ENCODE measurements at places on chromosomes 11 and 22. TPM values are rescaled to one million over a fixed set of nuclear protein-coding genes. Genes with fewer than 3 reads are reported as not detected.
A peak's percentile ranks its signal among the peaks of the same experiment; 100 is the strongest.

DNA sequence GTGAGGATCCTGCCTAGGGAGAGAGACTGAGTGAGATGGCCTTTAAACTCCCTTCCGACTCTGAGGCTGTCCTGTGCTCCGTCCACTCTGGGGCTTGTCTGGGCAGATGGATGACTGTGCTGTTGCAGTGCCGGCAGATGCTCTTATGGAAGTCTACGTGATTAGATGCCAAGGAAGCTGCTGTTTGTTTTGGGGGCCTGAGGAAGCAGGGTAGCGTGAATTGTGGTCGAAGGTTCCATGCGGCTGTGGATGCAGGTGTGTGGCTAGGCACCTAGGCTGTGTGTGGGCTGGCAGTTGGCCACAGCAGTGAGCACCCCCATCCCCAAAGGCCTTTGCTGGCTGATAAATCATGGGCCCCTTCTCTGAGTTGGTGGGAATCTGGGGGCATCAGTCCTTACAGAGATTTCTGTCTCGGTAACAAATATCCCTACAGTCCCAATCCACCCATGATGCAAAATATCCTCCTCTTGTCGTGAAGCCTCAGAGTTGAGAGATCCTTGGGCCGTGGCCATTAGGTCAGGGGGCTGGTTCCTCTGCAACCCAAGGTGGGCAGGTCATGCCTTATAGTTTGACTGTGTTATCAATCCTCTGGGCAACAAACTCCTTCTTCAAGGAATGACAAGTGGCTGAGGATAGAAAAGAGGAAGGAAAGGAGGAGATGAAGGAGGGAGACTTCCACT is 31.2 kb downstream of the AMPD3 start:
- no peak for DNase-seq

DNA sequence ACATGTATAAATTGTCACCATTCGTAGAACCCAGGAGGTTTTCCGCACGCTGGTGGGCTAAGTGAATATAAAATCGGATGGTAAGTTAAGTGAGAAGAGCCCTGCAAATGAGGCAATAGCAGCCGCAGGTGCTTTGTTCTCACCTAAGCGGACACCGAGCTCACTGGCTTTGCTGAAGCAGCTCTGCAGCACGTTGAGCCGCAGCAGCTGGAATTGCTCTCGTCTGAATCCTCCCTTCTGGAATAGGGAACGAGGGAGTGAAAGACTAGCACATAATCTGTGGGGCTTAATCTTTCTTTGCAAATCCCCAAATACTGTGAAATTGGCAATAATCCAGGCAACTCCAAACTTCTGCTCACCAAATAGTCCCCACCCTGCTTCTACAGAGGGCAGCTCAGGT is 488.1 kb downstream of the NTM start:
- no peak for DNase-seq

GRCh38 chr11:75823946-75824345 is 8.9 kb downstream of the UVRAG start:
- DNase-seq = no peak

GRCh38 chr11:56841210-56841810 is 92.8 kb upstream of the OR9G4 start:
- DNase-seq = peak; percentile 48

DNA sequence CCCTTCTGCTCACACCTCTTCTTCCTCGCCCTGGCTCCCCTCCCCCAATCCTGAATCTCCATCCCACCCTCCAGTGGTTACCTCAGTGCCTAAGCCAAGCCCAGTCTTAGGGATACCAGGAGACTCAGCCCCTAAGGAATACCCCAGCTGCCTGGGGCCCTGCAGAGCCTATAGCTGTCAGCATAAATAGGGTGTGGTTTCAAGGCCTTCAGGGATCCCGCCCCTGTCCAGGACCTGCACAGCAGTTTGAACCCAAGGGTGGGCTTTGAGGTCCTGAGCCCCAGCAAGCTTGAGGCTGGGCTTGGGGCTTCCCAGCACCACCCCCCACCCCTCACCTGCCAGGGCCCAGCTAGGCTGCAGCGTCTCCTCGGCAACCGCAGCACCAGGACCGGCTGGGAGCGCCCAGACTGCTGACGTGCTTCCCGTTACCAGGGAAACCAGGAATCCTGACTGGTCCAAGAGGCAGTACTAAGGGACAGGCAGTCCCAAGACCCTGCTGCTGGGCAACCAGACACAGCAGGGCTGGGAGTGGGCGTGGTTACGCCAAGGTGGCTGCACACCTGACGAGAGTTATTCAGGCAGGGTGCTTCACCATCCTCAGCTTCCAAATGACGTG is 13.7 kb downstream of the APBB1 start:
- DNase-seq = no peak

DNA sequence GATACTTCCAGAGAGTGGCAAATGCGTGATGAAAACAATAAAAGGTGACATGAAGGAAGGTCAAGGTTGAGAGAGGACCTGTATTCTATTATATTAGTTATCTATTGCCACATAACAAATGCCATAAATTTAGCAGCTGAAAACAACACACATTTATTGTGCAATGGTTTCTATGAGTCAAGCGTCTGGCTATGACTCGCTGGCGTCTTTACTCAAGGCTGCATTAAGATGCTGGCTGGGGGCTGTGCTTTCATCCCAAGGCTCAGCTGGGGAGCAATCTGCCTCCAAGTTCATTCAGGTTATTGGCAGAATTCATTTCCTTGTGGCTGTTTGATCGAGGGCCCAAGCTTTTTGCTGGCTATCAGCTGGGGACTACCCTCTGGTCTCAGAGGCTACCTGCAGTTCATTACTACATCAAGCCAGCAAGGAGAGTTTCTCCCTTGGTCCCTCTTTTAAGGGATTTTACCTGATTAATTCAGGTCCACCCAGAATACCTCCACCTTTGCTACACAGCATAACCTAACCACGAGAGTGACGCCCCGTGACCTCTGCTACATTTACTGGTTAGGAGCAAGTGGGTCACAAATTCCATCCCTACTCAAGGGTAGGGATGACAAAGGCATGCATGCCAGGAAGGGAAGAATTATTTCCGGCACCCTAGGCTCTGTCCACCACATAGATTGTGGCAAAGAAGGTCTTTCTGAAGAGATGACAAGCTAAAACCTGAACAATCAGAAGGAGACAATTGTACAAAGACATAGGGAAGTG is 549.1 kb downstream of the MN1 start:
- no peak for DNase-seq

- DNase-seq = no peak
These were observed 40.2 kb downstream of the RRP8 start for GRCh38 chr11:6563121-6563619.

DNA sequence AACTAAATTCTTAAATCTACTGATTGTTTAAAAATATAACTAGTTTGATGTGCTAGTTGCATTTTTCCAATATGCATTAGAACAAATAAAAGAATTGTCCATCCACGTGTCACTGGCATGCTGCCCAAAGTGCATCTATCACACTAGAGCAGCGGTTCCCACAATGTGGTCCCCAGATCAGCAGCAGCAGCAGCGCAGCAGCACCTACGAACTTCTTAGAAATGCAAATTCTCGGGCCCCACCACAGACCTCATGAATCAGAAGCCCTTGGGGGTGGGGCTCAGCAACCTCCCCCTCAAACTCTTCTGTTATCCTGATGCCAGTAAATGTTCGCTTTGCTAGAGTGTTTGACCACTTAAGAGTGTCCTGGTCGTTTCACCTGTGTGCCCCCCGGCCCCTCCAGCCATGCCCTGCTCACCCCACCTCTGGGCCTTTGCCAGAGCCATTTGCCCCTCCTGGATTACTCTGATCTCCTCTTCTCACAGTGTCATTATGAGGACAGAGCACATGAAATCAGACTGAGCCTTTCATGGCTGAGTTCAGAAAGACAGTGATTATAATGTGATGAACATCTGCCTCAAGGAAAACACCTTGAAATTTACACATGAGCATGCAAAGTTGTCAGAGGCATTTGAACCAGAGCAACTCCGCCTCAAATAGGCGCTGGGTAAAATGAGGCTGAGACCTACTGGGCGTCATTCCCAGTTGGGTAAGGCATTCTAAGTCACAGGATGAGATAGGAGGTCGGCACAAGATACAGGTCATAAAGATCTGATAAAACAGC is 12.6 kb upstream of the VSIG10L2 start:
- DNase-seq = no peak

FXYD2 gene
- 491 TPM for polyA plus RNA-seq

DCUN1D5 gene
- polyA plus RNA-seq = 38.3 TPM

Measured in left renal cortex interstitium (tissue), 4 donors.